ENCODE measurements at places on chromosomes 12 and 14.

GRCh38 chr14:58961045-58961731, 227.3 kb upstream of the DAAM1 start:
- DNase-seq = no peak

- no peak for DNase-seq
Measured at GRCh38 chr14:46887144-46887543, 235.6 kb upstream of the RPL10L start.

- no peak for DNase-seq
Measured at GRCh38 chr12:121766290-121767039, 27.0 kb downstream of the RHOF start.

- DNase-seq = peak; percentile 24
Measured at GRCh38 chr12:51323317-51323960, 535 bp downstream of the BIN2 start.

DNA sequence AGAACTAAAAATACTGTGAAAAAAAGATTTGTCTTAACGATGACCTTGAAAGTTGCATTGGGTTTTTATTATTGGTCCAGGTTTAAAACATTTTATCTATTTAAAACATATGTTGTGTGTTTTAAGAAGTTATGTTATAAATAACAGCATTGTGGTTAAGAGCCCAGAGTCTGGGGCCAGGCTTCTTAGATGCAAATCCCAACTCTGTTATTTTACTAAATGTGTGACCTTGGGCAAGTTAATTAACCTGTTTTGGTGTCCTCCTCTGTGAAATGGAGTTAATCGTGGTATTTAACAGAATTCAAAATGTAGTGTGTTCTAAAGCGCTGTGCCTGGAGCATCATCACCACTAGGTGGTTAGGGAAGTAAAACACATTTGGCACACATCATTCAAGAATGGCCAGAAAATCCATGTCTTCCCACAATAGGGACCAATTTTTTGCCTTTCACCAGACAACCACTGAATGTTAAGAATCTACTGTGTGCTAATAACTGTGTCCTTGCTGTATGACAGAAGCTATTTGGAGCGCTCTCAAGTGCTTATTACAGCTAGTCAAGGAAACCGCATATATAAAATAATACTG, 133.3 kb downstream of the MON2 start:
- DNase-seq = no peak

DNA sequence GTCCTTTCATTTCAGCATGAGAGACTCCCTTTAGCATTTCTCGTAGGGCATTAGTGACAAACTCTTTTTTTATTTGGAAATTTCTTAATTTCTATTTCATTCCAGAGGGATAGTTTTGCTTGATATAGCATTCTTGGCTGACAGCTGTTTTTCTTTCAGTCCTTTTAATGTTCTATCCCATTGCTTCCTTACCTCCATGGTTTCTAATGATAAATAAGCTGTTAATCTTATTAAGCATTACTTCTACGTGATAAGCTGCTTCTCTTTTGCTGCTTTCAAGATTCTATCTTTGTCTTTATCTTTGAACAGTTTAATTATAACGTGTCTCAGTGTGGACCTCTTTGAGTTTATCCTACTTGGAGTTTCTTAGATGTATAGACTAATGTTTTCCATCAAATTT, 11.6 kb upstream of the TMEM63C start:
- DNase-seq = no peak

- DNase-seq = no peak
Measured at GRCh38 chr12:51522696-51523095, 68.3 kb upstream of the SCN8A start.

GRCh38 chr12:74317741-74318140, 219.9 kb upstream of the ATXN7L3B start:
- DNase-seq = no peak

DNA sequence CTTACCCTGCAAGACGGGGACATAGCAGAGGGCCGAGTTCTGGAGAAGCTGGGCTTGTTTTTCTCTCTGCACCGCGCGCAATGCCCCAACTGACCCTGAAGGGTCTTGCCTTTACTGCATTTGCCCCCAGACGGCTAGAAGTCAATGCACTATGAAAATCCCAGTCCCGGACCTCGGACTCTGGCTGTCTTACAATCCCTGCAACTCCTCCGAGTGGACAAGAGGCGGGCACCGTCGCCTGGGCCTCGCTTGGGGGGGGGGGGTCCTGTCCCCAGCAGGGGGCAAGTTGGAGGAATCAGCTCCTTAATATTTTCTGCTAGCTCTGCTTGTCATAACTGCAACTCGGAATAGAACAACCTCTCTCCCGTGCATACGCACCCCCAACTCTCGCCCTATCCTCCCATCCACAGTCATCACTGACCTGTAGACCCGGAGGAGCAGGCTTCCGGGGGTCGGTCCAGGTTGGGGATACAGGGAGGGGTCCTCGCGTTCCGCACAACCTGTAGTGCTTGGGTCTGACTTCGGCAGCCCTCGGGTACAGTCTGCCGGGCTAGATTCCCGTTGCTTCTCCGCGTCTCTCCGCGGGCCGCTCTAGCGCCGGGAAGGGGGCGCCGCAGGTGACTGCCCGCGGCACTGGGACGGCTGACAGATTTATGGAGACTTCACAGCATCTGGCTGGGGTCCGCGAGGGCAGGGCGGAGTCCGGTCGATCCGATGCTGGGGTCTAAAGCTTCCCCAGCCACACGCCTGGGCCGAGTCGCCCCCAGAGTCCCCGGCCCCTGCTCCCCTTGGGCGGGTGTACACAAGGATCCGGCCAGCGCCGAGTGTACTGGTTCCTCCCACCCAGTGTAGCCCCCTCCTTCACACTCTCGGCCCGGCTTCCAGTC, 3.3 kb upstream of the PAX9 start:
- DNase-seq = no peak

All from stimulated activated effector memory CD8-positive, alpha-beta T cell treated with anti-CD3 and anti-CD28 coated beads, Interleukin-12 subunit alpha, Interleukin-12 subunit beta, amount 100 ng/mL, for 72 hours (primary cell).